ENCODE measurements at places on chromosomes 2 and 18. TPM values are rescaled to one million over a fixed set of nuclear protein-coding genes. Genes with fewer than 3 reads are reported as not detected.

DNA sequence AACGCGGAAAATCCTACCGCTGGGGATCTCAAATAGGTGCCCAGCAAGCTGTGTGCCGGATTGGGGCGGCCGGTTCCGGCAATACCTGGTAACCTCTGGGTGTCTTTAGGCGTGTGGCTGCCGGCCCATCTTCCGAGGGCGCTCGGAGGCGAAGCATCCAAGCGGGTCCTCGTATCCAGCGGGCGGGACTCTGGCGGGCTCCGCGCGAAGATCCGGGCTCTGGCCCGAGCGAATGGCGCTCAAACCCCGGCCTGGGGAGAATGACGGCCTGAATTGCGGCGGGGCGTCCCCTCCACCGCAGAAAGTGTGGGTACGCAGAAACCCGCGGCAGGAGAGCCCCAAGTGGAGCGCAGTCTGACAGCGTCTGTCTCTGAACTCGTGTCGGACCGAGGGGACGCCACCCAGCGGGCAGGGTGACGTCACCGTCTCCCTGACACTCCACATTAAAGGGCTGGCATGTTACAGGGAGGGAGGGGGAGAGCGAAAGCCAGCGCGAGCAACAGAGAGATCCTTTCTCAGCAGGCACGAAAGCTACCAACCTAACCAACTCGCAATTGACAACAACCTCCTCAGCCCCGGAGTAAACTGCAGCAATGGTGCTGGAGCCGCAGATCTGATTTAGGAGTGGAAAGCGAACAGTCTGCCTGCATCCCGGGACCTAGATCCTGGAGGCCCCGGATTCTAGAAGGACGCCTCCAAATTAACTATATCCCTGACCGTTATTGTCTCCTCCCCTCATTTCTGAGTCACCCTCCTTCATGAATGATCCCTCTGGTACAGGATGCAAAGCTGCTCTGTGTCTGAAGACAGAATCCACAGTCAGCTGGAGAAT is at the start of gene SKOR2:
TSS of gene SKOR2 (minus strand) at position 372 of the 832 bp plus-strand sequence. CDS start 2,477 bp downstream, outside the sequence.
- DNase-seq, result no peak

The TFPI gene
- 36.3 TPM for total RNA-seq

The ASAP2 gene
- total RNA-seq, result 45.1 TPM

DNA sequence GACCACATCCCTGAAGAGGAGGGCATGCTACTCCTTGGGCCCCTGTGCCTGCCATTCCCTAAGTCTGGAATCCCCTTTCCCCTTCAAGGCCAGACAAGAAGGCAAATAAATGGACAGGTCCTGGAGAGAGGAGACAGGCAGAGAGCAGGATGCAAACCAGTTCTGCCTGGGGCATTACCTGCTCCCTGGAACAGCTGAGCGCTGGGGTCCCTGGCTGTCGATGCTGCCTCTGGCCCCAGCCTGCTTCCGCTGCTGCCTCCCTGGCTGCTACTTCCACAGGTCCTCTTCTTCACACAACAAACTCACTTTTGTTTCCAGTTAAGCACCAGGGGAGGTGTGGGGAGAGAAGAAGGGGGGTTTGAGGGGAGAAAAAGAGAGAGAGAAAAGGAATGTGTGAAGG is 53.1 kb downstream of the SLC4A5 start:
- DNase-seq, result no peak

The CPLX4 gene
- total RNA-seq, result not detected

DNA sequence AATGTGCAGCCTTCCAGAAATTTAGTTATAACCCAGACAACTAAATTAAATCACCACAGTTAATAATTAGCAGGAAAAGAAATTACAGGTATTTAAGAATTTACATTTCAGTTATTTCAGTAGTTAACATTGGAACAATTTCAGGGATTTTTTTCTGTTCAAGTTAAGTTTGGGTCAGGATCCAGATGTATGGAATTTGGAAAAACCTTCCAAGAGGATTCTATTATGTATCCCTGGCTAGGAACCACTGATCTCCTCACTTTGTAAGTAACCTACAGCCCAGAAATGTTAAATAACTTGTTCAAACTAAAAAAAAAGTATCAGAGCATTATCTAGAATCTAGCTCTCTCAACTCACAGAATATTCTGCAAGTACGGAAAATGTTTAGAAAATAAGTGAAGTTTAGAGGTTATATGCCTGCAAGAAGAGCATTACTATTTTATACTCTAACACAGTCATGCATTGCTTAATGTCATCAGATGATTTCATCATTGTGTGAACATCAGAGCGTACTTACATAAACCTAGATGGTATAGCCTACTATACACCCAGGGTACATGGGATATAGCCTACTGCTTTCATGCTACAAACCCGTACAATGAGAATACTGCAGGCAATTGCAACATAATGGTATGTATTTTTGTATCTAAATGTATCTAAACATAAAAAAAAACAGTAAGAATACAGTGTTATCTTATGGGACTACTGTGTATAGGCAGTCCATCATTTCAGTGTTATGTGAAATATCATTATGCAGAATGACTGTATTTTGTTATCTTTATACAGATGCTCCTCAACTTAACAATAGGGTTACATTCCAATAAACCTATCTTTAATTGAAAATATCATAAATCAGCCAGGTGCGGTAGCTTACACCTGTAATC is 6.1 kb downstream of the NCKAP1 start:
- peak; percentile 50 for DNase-seq

GRCh38 chr2:24404491-24404921 is 44.2 kb upstream of the ITSN2 start:
- peak; percentile 33 for DNase-seq

- DNase-seq, result no peak
Measured at GRCh38 chr2:60608679-60609078, 55.2 kb upstream of the BCL11A start.

GRCh38 chr18:50170004-50170403 is 24.9 kb downstream of the MYO5B start:
- no peak for DNase-seq

DNA sequence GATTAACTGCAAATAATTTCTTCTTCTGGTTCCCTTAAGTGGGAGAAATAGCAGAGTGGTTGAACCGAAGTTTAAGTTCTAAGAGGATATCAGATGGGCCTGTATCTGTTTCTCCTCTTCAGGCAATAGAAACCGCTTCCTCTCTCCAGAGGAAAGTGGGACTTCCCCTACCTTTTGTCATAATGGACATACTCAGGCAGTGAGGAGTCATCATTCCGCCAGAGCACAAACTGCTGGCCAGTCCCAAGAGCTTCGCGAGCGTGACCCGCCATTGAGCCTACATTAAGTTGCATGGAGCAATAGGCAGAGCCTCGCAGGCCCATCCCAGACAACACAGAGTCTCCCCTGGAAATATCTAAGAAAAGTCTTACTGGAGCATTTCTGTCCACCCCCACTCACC is 158.9 kb downstream of the LDLRAD4 start:
- DNase-seq, result no peak

- no peak for DNase-seq
Measured at GRCh38 chr2:25032901-25033300, 9.0 kb upstream of the EFR3B start.

DNA sequence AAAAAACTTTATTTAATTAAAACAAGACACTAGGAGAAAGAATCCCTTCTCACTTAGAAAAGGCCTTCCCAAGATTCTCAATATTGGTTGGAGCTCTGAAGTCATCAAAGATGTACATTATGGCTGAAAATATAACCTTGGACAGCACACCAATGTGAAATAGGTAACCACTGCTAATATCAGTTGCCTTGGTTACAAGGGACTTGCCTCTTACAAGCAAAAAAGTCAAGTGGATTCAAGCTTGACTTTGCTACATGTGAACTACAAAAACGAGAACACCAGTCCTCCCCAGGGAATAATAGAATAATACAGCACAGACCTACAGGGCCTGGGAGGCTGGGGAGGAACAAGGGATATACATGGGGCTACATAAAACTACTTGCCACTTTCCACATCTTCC is 46.1 kb downstream of the NABP1 start:
- DNase-seq, result no peak

DNA sequence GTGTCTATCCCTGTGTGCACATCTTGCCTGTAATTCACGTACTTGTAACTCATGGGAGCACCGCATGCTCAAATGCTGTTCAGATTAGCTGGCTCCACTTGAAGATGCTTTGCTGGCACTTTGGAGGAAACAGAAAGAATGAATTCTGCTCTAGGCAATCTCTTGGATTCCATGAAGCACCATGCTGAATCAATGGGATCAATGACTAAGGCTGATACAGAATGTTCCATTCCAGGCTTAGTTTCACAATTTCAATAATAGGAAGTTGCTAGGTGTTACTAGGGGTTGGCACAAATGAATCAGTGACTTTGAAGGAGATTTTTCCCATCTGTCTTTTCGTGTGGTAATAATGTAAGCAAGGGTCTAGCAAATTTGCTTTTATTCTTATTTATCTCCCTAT is 328.8 kb downstream of the OSR1 start:
- DNase-seq, result no peak

The FOSL2 gene
- 5.3 TPM for total RNA-seq

DNA sequence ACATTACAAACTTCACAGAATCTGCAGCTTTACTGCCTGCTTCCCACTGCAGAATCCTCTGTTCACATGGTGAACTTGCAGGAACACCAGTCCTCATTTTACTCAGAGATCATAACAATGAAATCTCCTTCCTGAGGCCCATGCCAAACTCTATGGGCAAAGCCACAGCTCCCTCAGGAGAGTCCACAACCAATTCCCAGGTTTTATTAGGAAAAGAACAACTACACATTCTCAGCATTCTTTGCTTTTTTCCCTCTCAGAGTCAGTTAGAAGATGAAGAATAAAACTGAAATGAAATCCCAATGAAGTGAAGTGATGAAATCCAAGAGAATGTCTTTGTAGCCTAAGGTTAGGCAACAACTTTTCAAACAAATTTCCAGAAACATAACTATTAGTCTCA is 233.7 kb downstream of the DSEL start:
- DNase-seq, result no peak

The ZNF519 gene
- total RNA-seq, result 27.5 TPM

The CYP27A1 gene
- total RNA-seq, result 1.2 TPM

The PDE1A gene
- total RNA-seq, result 3.1 TPM
